ENCODE measurements at places on chromosomes 11 and 22.
A peak's percentile ranks its signal among the peaks of the same experiment; 100 is the strongest.

GRCh38 chr11:105673089-105673488 is 63.2 kb downstream of the GRIA4 start:
- DNase-seq, result peak; percentile 2

DNA sequence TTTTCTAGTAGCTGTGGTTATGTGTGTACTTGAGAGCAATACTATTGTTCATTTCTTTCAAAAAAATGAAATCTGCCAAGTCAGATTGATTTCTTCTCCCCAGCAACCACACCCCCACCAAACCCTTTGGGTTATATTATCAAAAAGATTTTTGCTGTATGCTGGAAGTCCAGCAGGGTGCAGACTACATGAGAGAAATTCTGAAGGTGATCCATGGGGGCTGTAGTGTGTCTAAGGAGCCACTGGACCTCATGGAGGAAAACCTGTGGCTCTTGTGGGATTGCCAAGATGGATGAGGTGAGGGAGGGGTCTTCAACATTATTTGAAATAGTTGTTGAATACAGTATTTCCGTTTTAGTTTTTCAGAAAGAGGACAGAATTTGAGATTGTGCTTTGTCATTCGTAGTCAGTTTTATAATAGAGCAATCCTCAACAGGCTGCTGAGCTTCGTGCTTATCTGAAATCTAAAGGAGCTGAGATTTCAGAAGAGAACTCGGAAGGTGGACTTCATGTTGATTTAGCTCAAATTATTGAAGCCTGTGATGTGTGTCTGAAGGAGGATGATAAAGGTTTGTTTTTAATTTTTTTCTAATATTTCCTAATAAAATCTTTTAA is 3.1 kb downstream of the EIF3M start:
- peak; percentile 11 for DNase-seq

DNA sequence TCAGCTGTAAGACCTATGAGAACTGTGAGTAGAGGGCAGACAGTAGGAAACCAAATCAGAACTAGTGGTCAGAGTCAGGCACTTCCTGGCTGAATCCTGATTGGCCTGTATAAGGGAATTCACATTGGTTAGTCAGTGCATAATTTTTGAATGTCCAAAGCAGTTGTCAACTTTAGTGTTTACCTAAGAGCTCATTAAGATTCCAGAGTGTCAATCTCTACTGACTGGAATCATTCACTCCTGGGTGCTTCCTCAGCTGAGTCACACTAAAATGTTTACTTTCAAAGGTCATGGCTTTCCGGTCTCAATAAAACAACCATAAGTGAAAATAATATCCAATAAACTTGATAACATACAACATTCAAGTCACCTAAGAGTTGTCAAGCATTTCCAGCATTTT is 306.1 kb downstream of the C11orf87 start:
- peak; percentile 16 for DNase-seq

DNA sequence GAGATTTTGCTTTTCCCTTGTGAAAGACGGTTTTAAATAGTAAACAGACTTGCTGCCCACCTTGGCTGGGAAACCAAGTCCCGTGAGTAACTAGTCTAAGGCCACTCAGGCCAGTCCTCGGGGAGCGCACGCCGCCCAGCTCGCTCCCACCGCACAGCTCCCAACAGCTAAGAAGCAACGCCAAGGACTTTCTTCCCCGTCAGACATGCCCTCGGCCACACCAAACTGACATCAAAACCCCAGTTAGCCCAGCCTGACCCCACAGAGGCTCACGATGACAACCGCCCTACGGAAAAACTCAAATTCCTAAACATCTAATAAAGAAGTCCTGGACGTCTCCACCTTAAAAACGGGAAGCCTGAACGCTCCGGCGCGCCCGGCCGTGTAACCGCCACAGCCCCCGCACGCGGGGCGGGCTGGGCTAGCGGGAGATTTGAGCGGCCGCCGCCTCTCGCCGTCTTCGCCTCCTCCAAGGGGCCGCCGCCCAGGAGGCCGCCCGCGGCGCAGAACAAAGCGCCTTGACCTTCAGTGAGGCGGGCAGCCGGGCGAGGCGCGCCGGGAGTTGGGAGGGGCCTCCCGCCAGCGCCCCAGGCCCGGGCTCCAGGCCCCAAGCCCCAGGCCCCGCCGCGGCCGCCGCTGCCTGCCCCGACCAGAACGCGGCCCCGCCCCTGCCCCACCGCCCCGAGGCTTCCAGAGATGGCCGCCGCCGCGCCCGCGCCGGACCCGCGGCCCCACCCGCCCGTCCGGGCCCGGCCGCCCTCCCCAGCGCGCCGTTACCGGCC is 486 bp downstream of the NAP1L4 start:
- DNase-seq, result no peak

DNA sequence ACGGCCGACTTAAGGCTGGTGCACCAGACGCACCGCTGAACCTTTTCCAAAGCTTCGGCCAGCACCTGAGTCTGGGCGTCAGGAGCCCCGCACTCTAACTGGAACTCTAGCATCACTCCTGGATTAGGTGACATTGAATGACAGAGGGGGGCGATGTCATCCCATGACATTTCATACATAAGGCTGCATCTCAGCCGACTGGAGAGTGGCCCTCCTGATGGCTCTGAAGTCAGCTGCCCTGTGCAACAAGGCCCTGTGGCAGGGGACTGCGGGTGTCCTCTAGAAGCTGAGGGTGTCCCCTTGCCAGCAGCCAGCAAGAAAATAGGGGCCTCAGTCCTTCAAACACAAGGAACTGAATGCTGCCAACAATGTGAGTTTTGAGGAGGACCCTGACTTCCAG is 10.1 kb upstream of the FADS3 start:
- DNase-seq, result no peak

- no peak for DNase-seq
Observed at GRCh38 chr11:12794576-12795230, 120.5 kb downstream of the TEAD1 start.

- no peak for DNase-seq
Observed at GRCh38 chr11:8034604-8035190, 46.3 kb upstream of the TUB start.

- no peak for DNase-seq
Observed at GRCh38 chr22:42214633-42215415, 55.6 kb downstream of the TCF20 start.

All from COLO829 (cell line).